ENCODE measurements at places on chromosomes 1 and 21.

DNA sequence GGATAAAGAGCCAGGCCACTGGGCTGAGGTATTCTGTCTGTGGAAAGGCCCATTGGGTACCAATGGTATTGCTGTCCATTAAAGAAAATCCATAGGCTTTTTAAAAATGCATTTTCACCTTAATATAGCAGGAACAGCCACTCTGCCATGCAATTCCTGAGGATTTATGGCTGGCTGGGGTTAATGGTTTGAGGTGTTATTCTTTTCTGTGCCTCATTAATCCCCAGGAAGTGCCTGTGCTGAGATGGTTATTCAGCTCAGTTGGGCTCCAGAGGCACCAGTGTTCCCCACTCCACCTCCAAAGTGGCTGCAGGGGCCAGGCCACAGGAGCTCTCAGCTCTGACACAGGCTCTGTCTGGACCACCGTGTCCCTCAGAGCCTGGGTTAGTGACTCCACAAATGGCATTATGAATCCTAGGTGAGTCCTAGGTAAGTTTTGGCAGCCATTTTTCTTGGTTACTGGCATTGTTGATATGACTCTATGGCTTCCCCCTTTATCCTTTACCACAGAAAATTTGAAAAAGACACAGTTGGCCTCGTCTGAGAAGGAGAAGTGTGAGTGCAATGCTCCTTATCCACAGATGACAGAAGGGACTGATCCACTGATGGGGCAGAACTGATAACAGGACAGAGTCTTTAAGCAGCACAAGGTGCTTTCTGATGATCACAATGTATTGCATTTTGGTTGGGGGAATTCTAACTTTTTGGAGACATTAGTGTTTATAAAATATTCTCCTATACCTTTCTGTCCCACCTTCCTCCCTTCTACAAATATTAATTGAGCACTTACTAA is 2.2 kb upstream of the PAPPA2 start:
- peaks cover 1% of the 10 kb centered on the region for H3K27me3 ChIP-seq
- H3K4me3 ChIP-seq = no peak overlapping the region
- no peaks in the 10 kb centered on the region for H3K4me1 ChIP-seq

DNA sequence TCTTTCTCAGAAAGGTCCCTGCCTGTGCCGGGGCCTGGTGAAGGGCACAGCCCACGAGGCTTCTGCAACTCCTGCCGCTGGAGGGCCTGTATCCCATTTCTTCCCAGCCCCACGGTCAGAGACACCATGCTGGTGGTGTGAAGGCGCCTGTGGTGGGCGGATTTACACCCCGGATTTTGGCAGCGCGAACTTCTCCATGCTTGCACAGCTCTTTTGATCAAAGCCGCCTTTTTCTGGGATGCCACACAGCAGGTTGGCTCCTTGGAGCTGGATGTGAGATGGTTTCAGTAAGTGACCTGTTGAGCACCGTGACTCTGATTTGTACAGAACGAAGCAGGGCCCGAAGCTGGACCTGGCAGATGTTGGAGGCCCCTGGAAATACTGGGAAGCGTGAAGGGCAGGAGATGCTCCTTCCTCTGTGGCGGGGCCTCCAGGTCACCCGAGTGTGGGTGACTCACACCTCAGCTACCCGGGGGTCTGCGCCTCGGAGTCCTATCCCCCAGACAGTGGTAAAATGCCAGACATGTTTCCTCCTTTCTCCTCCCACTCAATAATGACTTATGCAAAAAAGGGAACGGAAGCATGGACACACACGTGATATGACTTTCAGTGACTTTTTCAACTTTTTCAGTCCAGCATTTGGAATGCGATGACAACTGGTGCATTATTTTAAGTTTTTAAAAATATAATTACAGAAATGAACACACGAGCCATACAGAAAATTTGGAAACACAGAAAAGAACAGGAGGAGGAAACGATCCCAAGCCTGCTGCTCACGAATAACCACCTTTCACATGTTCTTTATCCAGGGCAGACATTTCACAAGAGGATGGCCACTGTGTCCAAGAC is 9.0 kb downstream of the UMODL1 start:
- no peaks in the 10 kb centered on the region for H3K36me3 ChIP-seq
- peaks cover 13% of the 10 kb centered on the region for H3K27me3 ChIP-seq
- DNase-seq = no peak
- peaks cover 22% of the 10 kb centered on the region for H3K4me1 ChIP-seq

- H3K27me3 ChIP-seq = no peaks in the 10 kb centered on the region
- peaks cover 6% of the 10 kb centered on the region for H3K4me1 ChIP-seq
- H3K36me3 ChIP-seq = no peaks in the 10 kb centered on the region
- no peak overlapping the region for H3K4me3 ChIP-seq
Measured at GRCh38 chr1:230957580-230957989, 21.1 kb downstream of the TTC13 start.

DNA sequence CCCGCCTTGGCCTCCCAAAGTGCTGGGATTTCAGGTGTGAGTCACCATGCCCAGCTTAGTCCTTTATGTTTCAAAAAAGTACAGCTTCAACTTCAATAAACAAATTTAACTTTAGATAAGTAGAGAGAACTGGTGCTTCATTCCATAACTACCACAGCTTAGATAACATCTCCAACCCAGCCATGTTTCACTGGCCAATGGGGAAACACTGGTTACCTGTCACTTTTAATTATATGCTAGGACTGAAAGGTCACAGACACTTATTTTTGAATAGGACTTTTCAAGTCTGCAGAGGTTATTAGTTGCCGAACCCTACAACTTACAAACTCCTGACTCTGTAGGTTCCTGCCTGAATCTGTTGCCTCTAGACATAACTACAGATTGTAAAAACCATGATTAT is 56.5 kb upstream of the ST6GALNAC3 start:
- no peak overlapping the region for H3K4me3 ChIP-seq
- H3K27me3 ChIP-seq = peaks cover 2% of the 10 kb centered on the region
- DNase-seq = no peak
- H3K27ac ChIP-seq = no peak overlapping the region

- peaks cover 14% of the 10 kb centered on the region for H3K27me3 ChIP-seq
- peaks cover 34% of the 10 kb centered on the region for H3K4me1 ChIP-seq
- DNase-seq = no peak
- no peak overlapping the region for H3K4me3 ChIP-seq
- H3K36me3 ChIP-seq = no peaks in the 10 kb centered on the region
Measured at GRCh38 chr1:30760596-30761324, 3.2 kb upstream of the LAPTM5 start.

GRCh38 chr1:172452536-172453152 is 8.8 kb upstream of the PIGC start:
- H3K36me3 ChIP-seq = no peaks in the 10 kb centered on the region
- no peak overlapping the region for H3K27ac ChIP-seq
- no peak overlapping the region for H3K4me3 ChIP-seq

GRCh38 chr1:2206813-2207487 is 12.4 kb upstream of the FAAP20 start:
- peaks cover 28% of the 10 kb centered on the region for H3K4me1 ChIP-seq
- H3K27ac ChIP-seq = peak overlapping the region; percentile 87
- H3K4me3 ChIP-seq = peak overlapping the region; percentile 52
- H3K27me3 ChIP-seq = no peaks in the 10 kb centered on the region
- DNase-seq = no peak

DNA sequence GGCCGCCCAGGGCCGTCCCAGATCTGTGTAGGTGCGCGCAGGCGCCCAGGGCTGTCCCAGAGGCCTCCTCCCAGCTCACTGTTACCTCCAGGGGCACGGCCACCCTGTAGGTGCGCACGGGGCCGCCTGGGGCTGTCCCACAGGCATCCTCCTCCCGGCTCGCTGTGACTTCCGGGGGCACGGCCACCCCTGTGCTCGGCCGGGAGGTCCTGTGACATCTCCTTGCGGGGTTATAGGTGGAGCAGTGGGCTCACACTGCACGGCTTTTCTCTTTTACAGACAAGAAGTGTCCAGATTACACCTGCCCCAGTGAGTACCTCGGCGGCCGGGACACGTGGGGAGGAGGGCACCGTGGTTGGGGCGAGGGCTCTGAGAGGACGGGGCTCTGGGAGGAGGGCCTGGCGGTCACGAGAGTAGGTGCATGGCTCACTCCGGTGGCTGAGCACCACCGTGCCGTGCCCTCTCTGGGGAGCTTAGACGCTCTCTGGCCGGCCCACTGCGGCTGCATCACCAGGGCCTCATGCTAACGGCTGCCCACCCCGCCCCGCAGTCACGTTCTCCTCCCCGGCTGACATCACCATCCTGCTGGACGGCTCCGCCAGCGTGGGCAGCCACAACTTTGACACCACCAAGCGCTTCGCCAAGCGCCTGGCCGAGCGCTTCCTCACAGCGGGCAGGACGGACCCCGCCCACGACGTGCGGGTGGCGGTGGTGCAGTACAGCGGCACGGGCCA is 21.4 kb downstream of the COL6A1 start:
- H3K4me1 ChIP-seq = no peaks in the 10 kb centered on the region
- peaks cover 6% of the 10 kb centered on the region for H3K27me3 ChIP-seq
- no peak overlapping the region for H3K4me3 ChIP-seq
- no peak overlapping the region for H3K27ac ChIP-seq

GRCh38 chr1:218755128-218755527 is 410.0 kb downstream of the TGFB2 start:
- no peak overlapping the region for H3K27ac ChIP-seq
- no peak overlapping the region for H3K4me3 ChIP-seq
- no peaks in the 10 kb centered on the region for H3K27me3 ChIP-seq
- DNase-seq = no peak

GRCh38 chr1:5953386-5953785 is 38.8 kb downstream of the NPHP4 start:
- no peaks in the 10 kb centered on the region for H3K27me3 ChIP-seq
- no peak overlapping the region for H3K27ac ChIP-seq
- H3K36me3 ChIP-seq = peaks cover 10% of the 10 kb centered on the region
- H3K4me1 ChIP-seq = no peaks in the 10 kb centered on the region

- no peak overlapping the region for H3K27ac ChIP-seq
- H3K36me3 ChIP-seq = peaks cover 4% of the 10 kb centered on the region
- peaks cover 40% of the 10 kb centered on the region for H3K4me1 ChIP-seq
Measured at GRCh38 chr1:165645654-165646366, 14.8 kb downstream of the MGST3 start.

- no peaks in the 10 kb centered on the region for H3K4me1 ChIP-seq
- no peak overlapping the region for H3K4me3 ChIP-seq
- H3K36me3 ChIP-seq = no peaks in the 10 kb centered on the region
- no peaks in the 10 kb centered on the region for H3K27me3 ChIP-seq
Measured at GRCh38 chr1:210024996-210025395, 87.0 kb downstream of the SYT14 start.

DNA sequence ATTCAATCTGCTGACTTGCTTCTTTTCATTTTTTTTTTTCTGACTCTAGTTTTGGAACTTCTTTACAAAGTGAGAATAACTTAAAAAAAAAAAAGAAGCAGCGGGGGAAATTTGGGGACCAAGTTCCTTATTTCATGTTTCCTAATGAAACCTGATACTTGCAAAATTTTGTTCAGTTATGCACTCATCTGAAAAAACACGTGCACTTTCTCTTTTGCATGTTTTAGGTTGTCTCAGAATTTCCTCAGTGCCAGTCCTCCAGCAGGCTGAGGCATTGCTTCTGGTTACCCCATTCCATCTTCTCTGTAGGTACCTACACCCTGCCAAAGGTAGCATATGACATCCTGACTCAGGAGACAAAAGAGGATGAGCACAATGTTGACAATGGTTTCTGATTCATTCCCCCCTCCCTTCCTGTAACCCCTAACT is 299.7 kb downstream of the GRIK1 start:
- DNase-seq = no peak
- H3K27me3 ChIP-seq = no peaks in the 10 kb centered on the region
- H3K27ac ChIP-seq = no peak overlapping the region
- no peak overlapping the region for H3K4me3 ChIP-seq
- no peaks in the 10 kb centered on the region for H3K36me3 ChIP-seq

DNA sequence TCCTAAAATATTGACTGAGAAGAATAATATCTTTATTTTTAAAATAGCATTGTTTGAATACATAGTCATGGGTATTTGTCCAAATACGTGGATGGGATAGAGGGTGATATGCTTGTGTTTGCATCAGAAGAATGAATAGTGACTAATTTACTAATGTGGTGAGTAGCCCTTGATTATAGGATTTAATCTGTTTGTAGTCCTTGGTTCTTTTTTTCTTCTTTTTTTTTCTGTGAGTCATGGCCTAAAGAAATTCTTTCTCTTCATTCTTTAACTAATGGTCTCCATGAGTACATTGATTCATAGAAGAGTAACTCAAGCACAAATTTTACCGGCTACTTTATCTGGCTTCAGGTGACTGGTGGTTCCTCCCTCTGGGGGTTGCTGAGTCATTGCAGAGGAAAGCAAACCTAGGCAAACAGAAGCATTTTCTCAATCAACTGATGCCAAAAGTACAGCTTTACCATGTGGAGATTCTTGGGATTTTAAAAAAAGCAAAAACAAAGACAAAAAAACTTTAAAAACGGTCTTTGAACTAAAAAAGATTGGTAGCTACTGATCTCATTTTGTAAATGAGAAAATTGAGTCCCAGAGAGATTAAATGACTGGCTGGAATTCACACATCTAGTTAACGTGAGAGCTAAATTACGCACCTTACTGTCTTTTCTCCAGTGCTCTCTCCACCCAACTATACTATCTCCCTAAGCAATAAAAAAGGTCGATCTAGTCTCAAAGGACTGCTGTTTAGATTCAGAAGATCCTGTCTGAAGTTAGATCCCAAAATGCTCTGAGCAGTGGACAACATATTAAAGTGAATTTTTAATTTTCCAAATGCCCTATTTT is 40.5 kb downstream of the AK5 start:
- DNase-seq = peak; percentile 92
- peaks cover 43% of the 10 kb centered on the region for H3K36me3 ChIP-seq
- peak overlapping the region; percentile 95 for H3K27ac ChIP-seq

DNA sequence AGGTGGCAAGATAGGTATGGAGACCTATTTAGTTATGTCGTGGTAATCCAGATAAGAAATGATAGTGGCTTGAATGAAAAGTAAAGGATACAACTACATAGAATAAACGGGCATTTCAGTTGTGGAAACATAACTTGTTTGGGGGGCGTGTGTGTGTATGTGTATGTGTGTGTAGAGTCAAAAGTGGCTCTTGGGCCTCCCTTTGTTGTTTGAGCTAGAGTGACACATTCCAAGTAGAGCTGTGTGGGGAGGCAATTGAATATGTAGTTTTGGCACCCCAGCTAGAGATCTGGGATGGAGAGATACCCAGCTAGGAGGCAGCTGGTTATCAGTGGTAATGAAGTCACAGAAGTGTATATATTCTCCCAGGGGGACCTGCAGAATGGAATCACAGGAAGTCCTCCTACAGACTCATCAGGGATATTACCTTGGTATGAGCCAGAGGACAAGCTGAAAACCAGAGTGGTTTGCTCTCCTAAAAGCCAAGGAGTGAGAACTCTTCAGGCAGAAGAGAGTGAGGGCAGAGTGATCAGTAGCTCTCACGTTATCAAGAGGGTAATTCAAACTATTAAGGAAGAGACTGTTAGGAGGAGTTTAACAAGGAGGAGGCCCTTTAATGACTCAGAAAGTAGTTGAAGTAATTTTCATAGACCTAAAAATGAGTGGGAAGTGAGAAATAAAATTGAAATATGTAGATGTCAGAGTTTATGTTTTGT is 5.1 kb downstream of the CR1L start:
- no peaks in the 10 kb centered on the region for H3K36me3 ChIP-seq
- H3K4me3 ChIP-seq = no peak overlapping the region

GRCh38 chr1:16677552-16678431 is 11.0 kb upstream of the RNU1-3 start:
- H3K27ac ChIP-seq = peak overlapping the region; percentile 42
- no peaks in the 10 kb centered on the region for H3K36me3 ChIP-seq
- DNase-seq = peak; percentile 81
- H3K4me3 ChIP-seq = no peak overlapping the region
- peaks cover 15% of the 10 kb centered on the region for H3K27me3 ChIP-seq
